Stimulated activated CD8-positive, alpha-beta memory T cell treated with anti-CD3 and anti-CD28 coated beads, Interleukin-7, amount 100 ng/mL, for 48 hours (primary cell): ENCODE measurements at places on chromosomes 16 and 17.

- DNase-seq, result no peak
These were observed 15.6 kb upstream of the UTP6 start for GRCh38 chr17:31917065-31917529.

DNA sequence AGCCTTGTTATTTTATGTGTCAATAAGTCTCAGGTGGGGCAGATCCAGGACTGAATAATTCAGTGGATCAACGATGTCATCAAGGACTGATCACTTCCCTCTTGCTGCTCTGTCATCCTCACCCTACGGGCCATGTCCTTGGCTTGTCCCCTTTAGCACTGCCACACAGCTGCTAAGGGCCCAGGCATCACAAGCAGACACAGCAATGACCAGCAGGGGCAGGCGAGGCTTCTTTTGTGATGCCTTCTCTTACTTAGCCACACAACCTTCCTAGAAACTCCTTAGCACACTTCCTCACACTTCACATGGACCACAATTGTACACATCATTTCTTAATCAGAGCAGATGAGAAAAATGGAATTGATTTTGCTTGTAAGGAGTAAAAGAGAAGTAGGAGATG lies 356.3 kb upstream of the SOX9 start:
- DNase-seq, result no peak

DNA sequence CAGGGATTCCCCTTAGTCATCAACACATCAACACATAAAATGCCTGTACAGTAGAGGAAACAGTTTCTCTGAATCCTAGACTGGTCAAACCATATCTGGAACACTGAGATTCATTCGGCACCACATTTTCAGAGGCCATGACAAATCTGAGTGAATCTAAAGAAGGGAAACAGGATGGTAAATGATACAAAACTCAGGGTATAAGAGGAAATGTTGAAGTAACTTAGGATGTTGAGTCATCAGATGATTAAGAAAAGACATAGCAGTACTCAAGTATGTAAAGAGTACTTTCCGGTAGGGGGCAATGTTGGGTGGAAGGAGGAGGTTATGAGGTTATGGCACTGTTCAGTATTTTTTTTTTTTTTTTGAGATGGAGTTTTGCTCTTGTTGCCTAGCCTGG lies 358.5 kb upstream of the PMFBP1 start:
- DNase-seq, result no peak

GRCh38 chr17:40101367-40102210 lies 1.2 kb upstream of the NR1D1 start:
- DNase-seq, result no peak
